ENCODE measurements at places on chromosomes 4 and X. TPM values are rescaled to one million over a fixed set of nuclear protein-coding genes. Genes with fewer than 3 reads are reported as not detected.

GRCh38 chr4:41215155-41215554, 813 bp upstream of the APBB2 start:
- no peak for DNase-seq

GRCh38 chrX:55816023-55816422, 98.5 kb downstream of the RRAGB start:
- DNase-seq = no peak

GRCh38 chrX:30313322-30313721, 4.1 kb upstream of the NR0B1 start:
- DNase-seq = no peak

DNA sequence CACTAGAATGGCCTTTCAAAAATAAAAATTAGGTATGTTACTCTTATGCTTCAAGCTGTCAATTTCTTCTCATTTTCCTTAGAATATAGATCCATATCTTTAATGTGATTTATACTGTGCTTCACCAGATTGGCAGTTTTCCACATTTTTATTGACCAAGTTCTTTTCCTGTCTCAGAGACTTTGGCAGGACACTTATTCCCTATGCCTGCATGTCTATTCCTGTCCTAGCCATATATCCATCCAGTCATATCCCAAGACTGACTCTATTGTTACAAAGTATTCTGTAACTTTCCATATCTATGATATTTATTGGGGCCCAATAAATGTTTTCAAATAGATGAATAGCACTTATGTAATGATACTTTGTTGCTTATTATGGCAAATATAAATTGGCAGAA, 450.7 kb downstream of the GASK1B start:
- DNase-seq = no peak

- DNase-seq = peak; percentile 51
Observed at GRCh38 chrX:39969099-39969818, 128.5 kb downstream of the BCOR start.

DNA sequence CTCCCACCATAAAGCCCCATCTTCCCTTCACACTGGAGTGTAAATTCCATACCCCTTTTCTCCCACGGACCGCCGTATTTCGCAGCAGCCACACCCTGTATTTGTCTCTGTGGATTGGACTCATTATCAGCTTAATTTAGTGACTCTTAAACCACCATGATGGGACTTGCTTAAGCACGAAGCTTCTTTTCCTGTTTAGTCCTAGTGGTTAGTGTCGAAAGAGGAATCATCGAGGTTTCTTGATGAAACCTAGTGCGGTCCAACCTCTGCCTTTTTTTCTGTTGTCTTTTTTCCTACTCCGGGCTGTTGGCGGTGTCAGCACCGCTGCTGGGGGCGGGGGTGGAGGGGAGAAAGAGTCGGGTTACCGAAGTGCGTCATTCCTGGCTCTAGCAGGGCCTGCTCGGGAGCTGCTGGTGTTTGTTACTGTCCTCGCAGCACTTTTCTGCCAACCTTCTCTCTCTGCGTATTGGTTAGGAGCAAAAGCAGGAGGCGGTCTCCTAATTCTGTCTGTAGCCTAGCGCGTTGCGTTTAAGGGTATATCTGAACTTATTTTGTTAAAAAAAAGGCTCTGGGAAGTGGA, 1.4 kb downstream of the STAG2 start:
- DNase-seq = peak; percentile 79

The SLC6A14 gene
- not detected for total RNA-seq

The PDCL2 gene
- total RNA-seq = not detected

The MAGED4B gene
- 0.22 TPM for total RNA-seq

The MAGEB5 gene
- not detected for total RNA-seq

The INPP4B gene
- total RNA-seq = 71.6 TPM

Measured in activated CD4-positive, alpha-beta T cell treated with anti-CD3 and anti-CD28 coated beads, Interleukin-2, amount 10 ng/mL, durations not matched to agents 7 days and 5 days (primary cell).